ENCODE measurements at places on chromosomes 12 and 14.

DNA sequence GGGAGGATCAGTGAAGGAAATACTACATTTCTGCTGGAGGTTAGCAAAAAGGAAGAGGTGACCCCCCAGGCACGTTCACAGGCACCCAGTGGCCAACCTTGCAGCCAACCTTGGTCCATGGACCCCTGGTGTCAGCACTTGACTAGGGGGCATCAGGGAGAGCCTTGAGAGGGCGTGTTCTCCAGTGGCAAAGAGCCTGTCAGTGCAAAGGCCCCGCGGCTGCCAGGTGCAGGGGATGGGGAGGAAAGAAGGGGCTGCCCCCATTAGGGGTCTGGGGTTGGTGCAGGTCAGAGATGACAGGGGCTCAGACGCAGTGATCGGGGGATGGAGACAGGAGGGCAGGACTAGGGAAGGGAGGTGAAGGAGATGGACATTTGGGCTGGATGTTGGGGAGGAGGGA lies 22.7 kb upstream of the ULK1 start:
- no peak for DNase-seq

- no peak for DNase-seq
Measured at GRCh38 chr12:52364061-52364460, 3.2 kb downstream of the KRT85 start.

DNA sequence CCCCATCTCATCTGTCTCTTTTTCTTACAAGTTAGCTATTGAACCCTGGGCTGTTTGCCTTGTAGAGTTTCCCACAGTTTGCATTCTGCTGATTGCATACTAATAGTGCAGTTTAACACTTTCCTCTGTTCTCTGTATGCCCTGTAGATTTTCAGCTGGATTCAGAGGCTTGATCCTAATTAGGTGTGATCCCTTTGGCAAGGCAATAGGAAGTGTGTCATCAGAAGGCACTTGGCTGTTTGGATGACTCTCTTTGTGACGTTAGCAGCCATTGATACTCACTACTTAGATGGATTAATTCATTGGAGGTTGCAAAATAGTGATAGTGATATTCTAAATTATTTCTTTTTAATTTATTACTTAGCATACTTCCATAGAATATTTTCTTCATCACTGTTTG lies 33.6 kb downstream of the FUT8 start:
- no peak for DNase-seq

GRCh38 chr12:8088574-8088973 lies 6.5 kb downstream of the NECAP1 start:
- DNase-seq = no peak

GRCh38 chr14:90815572-90815821 lies 733 bp downstream of the TTC7B start:
- no peak for DNase-seq

- DNase-seq = no peak
Measured at GRCh38 chr12:120121343-120121742, 4.8 kb upstream of the RAB35 start.

GRCh38 chr14:72775923-72776554 lies 117.9 kb downstream of the DPF3 start:
- DNase-seq = no peak

DNA sequence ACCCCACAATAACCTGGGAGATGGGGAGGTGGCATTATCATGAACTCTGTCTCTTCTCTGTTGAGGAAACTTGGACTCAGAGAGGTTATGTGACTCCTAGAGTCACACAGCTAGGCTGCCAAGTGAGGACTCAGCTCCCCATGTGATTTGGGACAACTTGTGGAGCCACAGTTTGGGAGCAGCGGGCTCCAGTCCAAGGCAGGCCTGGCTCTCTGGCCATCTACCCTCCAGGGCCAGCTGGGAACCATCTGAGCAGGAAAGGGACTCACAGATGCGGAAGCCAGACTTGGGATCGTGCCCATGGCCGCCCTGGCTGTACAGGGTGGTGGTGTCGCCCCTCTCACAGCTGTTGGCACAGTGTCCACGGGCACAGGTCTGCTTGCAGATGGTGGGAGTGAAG lies 59.1 kb downstream of the ISCA2 start:
- DNase-seq = no peak

Measured in T1000 (cell line).